ENCODE measurements at places on chromosomes 3 and 15. TPM values are rescaled to one million over a fixed set of nuclear protein-coding genes. Genes with fewer than 3 reads are reported as not detected.

Gene CPNE9
- 0.21 TPM for total RNA-seq

Gene NEK10
- total RNA-seq, result 1.7 TPM

Gene TGM5
- total RNA-seq, result not detected

Gene PRR23C
- total RNA-seq, result not detected

Gene DUOX2
- total RNA-seq, result 0.12 TPM

Gene MST1R
- 0.59 TPM for total RNA-seq

Gene MEGF11
- total RNA-seq, result not detected

Gene BFSP2
- not detected for total RNA-seq

Gene INKA1
- total RNA-seq, result 2.7 TPM

Gene PRKAR2A
- 50.8 TPM for total RNA-seq

Gene FBXL22
- total RNA-seq, result 0.75 TPM

Gene KBTBD13
- not detected for total RNA-seq

Gene MORC1
- not detected for total RNA-seq

Gene THBS1
- total RNA-seq, result 7.8 TPM

Gene TRAIP
- total RNA-seq, result 4.4 TPM

Gene NR2E3
- not detected for total RNA-seq

Gene SI
- total RNA-seq, result not detected

Gene HTR3E
- total RNA-seq, result not detected

Gene CHCHD6
- 9.7 TPM for total RNA-seq

Gene NKTR
- 209 TPM for total RNA-seq

Gene RASGRF1
- 0.22 TPM for total RNA-seq

Gene CHRM5
- total RNA-seq, result not detected

Gene ZIC1
- total RNA-seq, result not detected

Gene ZMYND10
- total RNA-seq, result 1.9 TPM

Gene OXTR
- total RNA-seq, result 0.63 TPM

Gene DRD3
- total RNA-seq, result 0.23 TPM

Gene STRIT1
- not detected for total RNA-seq

Gene GPR62
- total RNA-seq, result not detected

Gene POLQ
- total RNA-seq, result 1.1 TPM

Gene EBLN2
- 10.7 TPM for total RNA-seq

Gene GPR27
- total RNA-seq, result 0.42 TPM

Gene ACTC1
- total RNA-seq, result not detected

Gene CCRL2
- total RNA-seq, result 2.0 TPM

Gene TM4SF18
- total RNA-seq, result not detected

Gene GCHFR
- 29.3 TPM for total RNA-seq

Gene FYTTD1
- total RNA-seq, result 53.7 TPM

Gene TRA2B
- 175 TPM for total RNA-seq

Gene GUCA1C
- total RNA-seq, result not detected

Gene CPLX3
- total RNA-seq, result 0.50 TPM

Gene ST3GAL6
- not detected for total RNA-seq

Gene TNNC1
- 8.8 TPM for total RNA-seq

Gene TM2D3
- total RNA-seq, result 96.9 TPM

Gene DLEC1
- 17.8 TPM for total RNA-seq

Gene ADGRG7
- not detected for total RNA-seq

Gene ACTRT3
- total RNA-seq, result 0.28 TPM

Gene GPR160
- 7.7 TPM for total RNA-seq

Gene LARP6
- total RNA-seq, result 0.49 TPM

Gene TAGLN3
- total RNA-seq, result not detected

Gene ULK4
- total RNA-seq, result 19.7 TPM

Gene ARRDC4
- 0.79 TPM for total RNA-seq

Gene CAMP
- total RNA-seq, result not detected

Gene C3orf70
- total RNA-seq, result not detected

Gene GOLGA8T
- total RNA-seq, result 0.26 TPM

Gene CATSPER2
- total RNA-seq, result 10.1 TPM
